CD8-positive, alpha-beta memory T cell (primary cell): ENCODE measurements at places on chromosomes 2 and 18.

GRCh38 chr2:110678457-110679336 lies 834 bp upstream of the BUB1 start:
- H3K4me3 ChIP-seq, result peak overlapping the region; percentile 100
- peak overlapping the region; percentile 92 for H3K27ac ChIP-seq
- peaks cover 8% of the 10 kb centered on the region for H3K4me1 ChIP-seq
- DNase-seq, result no peak
- no peaks in the 10 kb centered on the region for H3K27me3 ChIP-seq

DNA sequence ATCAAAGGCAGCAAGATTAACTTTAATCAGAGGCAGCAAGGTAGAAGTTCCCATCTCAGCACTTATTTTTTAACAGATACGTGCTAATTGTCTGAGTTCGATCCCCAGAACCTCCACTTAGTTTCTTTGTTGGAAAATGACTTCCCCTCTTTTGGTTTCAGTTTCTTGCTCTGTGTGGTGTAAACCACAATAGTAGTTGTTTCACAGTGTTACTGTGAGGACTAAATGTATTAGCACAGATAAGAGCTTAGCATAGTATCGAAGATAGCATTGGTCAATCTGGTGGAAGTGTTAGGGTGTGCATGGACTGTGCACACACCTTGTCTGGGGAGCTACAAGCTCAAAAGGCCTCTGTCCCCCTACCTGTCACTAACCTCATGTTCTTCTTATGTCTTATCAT lies 988.3 kb upstream of the GYPC start:
- no peak overlapping the region for H3K27ac ChIP-seq
- H3K4me1 ChIP-seq, result no peaks in the 10 kb centered on the region
- no peak overlapping the region for H3K4me3 ChIP-seq
- DNase-seq, result no peak

GRCh38 chr2:207530160-207531031 lies 634 bp downstream of the CREB1 start:
- peak overlapping the region; percentile 99 for H3K27ac ChIP-seq
- peak; percentile 74 for DNase-seq
- no peaks in the 10 kb centered on the region for H3K36me3 ChIP-seq
- peak overlapping the region; percentile 74 for H3K4me3 ChIP-seq
- peaks cover 70% of the 10 kb centered on the region for H3K4me1 ChIP-seq
- H3K27me3 ChIP-seq, result no peaks in the 10 kb centered on the region

GRCh38 chr2:88067189-88067588 lies 436 bp upstream of the SMYD1 start:
- no peaks in the 10 kb centered on the region for H3K36me3 ChIP-seq
- no peak overlapping the region for H3K27ac ChIP-seq
- no peaks in the 10 kb centered on the region for H3K4me1 ChIP-seq

DNA sequence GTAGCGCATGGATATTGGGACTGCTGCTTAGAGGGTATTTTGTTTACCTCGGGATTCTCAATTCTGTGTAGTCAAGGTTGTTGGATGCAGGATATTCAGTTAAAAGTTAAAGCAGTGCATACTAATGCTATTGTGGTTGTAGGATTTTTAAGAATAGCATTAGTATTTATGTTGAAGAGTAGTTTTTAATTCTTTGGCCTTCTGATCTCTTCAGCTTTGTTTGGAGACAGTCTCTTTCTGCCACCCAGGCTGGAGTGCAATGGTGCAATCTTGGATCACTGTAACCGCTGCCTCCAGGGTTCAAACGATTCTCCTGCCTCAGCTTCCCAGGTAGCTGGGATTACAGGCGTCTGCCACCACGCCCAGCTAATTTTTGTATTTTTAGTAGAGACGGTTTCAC lies 1.5 kb downstream of the RHBDD1 start:
- DNase-seq, result no peak
- peak overlapping the region; percentile 99 for H3K27ac ChIP-seq
- H3K27me3 ChIP-seq, result no peaks in the 10 kb centered on the region

DNA sequence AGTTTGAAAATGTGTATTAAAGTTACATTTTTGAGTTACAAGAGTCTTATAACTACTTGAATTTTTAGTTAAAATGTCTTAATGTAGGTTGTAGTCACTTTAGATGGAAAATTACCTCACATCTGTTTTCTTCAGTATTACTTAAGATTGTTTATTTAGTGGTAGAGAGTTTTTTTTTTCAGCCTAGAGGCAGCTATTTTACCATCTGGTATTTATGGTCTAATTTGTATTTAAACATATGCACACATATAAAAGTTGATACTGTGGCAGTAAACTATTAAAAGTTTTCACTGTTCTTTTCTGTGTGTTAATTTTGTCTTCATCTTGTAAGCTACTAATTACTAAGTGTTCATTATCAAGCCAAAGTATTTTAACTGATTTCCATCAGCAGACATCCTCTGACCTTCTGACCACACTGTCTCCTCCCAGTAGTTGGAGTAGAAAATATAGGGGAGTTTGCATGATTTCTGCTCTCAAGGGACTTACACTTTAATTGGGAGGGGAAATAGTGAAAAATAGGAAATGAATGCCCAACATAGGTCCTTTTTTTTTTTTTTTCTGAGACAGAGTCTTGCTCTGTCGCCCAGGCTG lies 4.3 kb downstream of the PMAIP1 start:
- peak overlapping the region; percentile 44 for H3K27ac ChIP-seq
- DNase-seq, result no peak
- no peaks in the 10 kb centered on the region for H3K27me3 ChIP-seq
- H3K4me3 ChIP-seq, result no peak overlapping the region
- H3K4me1 ChIP-seq, result peaks cover 52% of the 10 kb centered on the region

GRCh38 chr18:31983020-31983419 lies 35.6 kb upstream of the RNF125 start:
- H3K36me3 ChIP-seq, result no peaks in the 10 kb centered on the region
- H3K27ac ChIP-seq, result no peak overlapping the region
- H3K27me3 ChIP-seq, result no peaks in the 10 kb centered on the region
- DNase-seq, result no peak

- peaks cover 4% of the 10 kb centered on the region for H3K27me3 ChIP-seq
- H3K4me1 ChIP-seq, result no peaks in the 10 kb centered on the region
- H3K4me3 ChIP-seq, result no peak overlapping the region
- H3K36me3 ChIP-seq, result no peaks in the 10 kb centered on the region
- no peak overlapping the region for H3K27ac ChIP-seq
Observed at GRCh38 chr2:27502142-27502541, 5.5 kb downstream of the GCKR start.

- H3K27me3 ChIP-seq, result no peaks in the 10 kb centered on the region
- no peaks in the 10 kb centered on the region for H3K4me1 ChIP-seq
- no peak overlapping the region for H3K4me3 ChIP-seq
Observed at GRCh38 chr18:7953095-7953958, 386.2 kb downstream of the PTPRM start.

DNA sequence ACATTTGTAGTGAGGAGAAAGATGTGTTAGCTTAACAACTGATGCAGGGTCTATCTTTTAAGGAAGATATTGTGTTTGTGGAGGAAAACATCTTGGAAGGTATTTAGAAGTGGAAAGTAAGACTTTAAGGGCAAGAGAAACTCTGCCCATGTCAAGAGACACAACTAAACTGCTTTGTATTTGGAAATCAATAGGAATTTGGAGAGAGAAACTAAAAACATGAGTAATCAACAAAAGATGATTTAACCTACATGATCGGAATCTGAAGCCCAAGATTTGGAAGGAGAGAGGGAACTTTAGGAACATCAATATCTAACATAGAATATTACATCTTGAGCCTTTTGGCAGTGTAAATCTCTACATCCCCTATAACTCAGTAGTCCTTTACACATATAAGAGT lies 184.2 kb upstream of the COL3A1 start:
- no peak for DNase-seq
- H3K36me3 ChIP-seq, result no peaks in the 10 kb centered on the region
- H3K4me1 ChIP-seq, result no peaks in the 10 kb centered on the region
- no peak overlapping the region for H3K4me3 ChIP-seq
- no peak overlapping the region for H3K27ac ChIP-seq

DNA sequence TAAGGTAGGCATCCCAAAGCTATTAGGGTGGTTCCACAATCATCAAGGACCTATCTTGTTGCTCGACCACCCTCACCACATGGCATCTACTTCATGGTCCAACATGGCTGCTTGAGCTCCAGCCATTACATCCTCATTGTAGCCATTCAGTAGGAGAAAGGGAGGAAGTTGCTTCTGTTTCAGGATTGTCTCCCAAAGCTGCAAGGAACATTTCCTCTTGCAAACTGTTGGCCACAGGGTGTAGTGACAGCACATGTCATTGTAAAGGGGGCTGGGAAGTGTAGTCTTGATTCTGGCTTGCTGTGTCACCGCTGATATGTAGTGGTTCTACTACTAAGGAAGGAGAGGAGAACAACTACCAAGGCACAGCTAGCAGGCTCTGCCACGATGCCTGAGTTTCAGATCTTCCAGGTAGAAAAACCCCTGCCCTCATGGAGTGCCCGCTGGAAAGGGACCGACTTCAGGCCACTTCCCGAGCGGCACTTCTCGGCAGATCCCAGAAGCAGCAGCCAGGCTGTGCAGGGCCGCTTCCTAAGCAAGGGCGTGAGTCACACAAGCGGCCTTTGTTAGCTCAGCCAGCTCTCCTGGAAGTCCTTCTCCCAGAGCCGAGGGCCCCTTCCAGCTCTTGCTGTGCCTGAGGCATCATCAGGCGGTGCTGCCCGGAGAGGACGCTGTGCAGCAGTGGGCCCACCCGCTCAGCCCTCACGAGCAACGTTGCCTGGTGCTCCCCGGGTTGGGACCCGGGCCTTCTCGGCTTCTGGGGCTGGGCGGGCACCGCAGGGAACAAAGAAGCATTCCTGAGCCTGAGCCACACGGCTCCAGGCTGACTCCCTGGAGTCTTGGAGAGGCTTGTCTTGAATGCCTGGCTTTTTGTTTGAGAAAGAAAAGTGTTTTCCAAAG lies 58.2 kb downstream of the HS6ST1 start:
- H3K4me3 ChIP-seq, result no peak overlapping the region
- no peaks in the 10 kb centered on the region for H3K36me3 ChIP-seq
- no peak for DNase-seq
- no peaks in the 10 kb centered on the region for H3K4me1 ChIP-seq
- H3K27me3 ChIP-seq, result no peaks in the 10 kb centered on the region
- H3K27ac ChIP-seq, result no peak overlapping the region

DNA sequence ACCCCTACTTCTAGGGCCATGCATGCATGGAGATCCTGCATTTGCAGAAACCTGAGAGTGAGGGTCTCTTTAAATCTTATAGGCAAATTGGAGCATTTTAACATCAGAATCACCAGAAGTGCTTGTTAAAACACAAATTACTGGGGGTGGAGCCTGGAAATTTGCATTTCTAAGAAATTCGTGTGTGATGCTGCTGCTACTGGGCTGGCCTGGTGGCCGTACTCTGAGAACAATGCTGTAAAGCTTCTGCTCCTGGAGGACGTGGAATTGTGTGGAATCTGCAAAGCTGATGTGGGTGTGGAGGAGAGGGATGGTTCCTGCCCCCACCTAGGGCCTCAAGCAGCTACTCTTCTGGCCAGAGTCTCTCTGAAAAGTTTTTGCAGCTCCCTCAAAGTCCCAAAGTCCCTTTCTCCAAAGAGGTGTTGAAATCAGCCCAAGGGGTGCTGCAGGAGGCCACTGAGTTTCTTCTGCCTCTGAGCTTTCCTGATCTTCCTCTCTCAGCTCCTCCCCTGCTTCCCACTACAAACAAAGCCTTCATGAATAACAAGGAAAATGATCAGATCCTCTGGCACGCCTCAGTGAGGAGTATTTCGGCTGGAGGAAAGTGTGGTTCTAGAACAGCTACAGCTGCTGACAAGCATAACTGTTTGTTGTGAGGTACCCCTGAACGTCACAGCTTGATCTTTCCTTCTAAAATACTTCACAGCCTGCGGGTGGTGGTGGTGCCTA lies 508.3 kb downstream of the CNTNAP5 start:
- H3K4me1 ChIP-seq, result no peaks in the 10 kb centered on the region
- no peak for DNase-seq
- no peak overlapping the region for H3K4me3 ChIP-seq
- no peaks in the 10 kb centered on the region for H3K27me3 ChIP-seq

- no peaks in the 10 kb centered on the region for H3K27me3 ChIP-seq
- no peak overlapping the region for H3K4me3 ChIP-seq
- H3K36me3 ChIP-seq, result no peaks in the 10 kb centered on the region
- no peak overlapping the region for H3K27ac ChIP-seq
Observed at GRCh38 chr2:144402251-144402650, 117.7 kb downstream of the ZEB2 start.

DNA sequence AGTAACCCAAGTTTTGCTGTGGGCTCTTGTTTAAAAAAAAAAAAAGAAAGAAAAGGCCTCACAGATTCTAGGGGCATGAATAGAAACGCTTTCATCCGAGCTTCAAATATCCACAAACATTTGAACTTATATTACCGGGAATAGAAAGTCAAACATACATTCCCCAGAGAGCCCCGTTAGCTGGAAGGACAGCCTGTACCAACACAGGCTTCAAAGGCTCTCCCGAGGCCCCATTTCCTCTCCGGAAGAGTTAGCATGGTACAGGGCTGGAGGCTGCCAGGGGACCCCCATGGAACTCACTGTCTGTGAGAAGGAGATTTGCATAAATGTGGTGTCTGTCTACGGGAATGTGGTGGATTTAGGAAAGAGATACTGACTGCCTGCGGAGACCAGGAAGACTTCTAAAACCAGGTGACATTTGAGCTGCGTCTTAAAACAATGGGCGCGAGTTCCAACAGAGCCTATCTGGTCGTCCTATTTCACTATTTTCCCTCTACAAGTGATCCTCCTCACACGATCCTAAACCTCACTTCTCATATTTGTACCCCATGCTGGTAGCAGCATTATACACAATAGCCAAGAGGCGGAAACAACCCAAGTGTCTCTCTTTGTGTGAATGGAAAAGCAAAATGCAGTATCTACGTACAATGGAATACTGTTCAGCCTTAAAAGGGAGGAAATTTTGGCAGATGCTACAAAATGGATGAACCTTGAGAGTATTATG lies 820 bp upstream of the MATN3 start:
- peaks cover 6% of the 10 kb centered on the region for H3K4me1 ChIP-seq
- H3K27ac ChIP-seq, result no peak overlapping the region
- no peak overlapping the region for H3K4me3 ChIP-seq
- no peaks in the 10 kb centered on the region for H3K36me3 ChIP-seq

DNA sequence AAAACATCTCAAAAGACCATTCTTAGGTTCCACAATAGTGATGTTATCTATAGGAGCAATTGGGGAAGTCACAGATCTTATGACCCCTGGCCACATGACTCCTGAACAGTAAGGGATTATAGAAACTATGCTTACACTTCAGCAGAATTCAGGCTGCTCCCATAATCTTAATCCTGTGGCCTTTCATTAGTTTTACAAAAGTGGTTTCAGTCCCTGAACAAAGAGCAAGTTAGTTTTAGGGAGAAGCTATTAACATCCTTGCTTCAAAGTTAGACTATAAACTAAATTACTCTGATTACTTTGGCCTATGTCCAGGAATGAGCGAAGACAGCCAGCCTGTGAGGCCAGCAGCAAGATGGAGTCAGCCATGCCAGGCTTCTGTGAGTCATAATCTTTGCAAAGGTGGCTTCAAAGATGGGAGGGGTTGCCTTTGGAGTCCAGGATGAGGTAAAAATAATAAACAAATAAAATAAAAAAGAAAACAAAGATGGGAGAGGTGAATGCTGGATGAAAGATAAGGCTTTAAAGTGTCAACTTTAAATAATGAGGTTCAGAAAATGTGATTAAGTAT lies 168.7 kb upstream of the NDUFV2 start:
- H3K27ac ChIP-seq, result no peak overlapping the region
- H3K4me3 ChIP-seq, result no peak overlapping the region
- no peaks in the 10 kb centered on the region for H3K4me1 ChIP-seq
- no peaks in the 10 kb centered on the region for H3K27me3 ChIP-seq
- DNase-seq, result no peak

- no peak overlapping the region for H3K27ac ChIP-seq
- no peak for DNase-seq
Observed at GRCh38 chr2:71691747-71692441, 238.5 kb downstream of the DYSF start.

- H3K4me1 ChIP-seq, result no peaks in the 10 kb centered on the region
- no peak for DNase-seq
- H3K27ac ChIP-seq, result no peak overlapping the region
- no peaks in the 10 kb centered on the region for H3K27me3 ChIP-seq
Observed at GRCh38 chr2:125721072-125721721, 934.8 kb upstream of the GYPC start.
